ENCODE measurements at places on chromosomes 1 and 21.

DNA sequence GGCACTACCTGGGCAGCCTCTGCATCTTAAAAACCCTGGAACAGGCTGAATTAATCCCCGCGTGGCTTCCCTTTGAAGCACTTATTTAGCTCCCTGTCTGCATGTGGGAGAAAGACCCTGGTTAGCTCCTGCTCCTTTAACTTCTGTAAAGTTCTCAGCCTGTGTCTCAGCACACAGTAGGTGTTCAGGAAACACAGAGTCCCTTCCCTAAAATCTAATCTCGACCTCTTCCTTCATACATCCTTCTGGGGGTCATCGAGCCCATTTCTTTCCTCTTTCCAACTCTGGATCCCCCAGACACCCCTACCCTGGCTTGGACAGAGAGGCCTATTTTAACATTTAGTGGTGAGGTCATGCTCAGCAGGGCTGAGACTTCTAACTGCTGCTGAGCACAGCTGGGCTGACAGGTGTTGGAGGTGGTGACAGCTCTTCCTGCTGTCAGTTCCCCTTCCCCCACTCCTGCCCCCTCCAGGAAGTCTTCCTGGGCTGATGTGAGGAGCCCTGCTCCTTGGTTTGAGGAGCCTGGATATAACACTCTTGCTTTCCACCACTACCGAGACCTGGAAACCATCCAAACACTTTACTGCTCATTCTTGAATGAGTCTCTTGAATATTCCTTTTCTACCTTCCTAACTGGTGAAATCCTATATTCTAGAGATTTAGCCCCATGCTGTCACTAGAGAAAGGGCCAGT lies 5.3 kb downstream of the E2F2 start:
- DNase-seq = no peak

DNA sequence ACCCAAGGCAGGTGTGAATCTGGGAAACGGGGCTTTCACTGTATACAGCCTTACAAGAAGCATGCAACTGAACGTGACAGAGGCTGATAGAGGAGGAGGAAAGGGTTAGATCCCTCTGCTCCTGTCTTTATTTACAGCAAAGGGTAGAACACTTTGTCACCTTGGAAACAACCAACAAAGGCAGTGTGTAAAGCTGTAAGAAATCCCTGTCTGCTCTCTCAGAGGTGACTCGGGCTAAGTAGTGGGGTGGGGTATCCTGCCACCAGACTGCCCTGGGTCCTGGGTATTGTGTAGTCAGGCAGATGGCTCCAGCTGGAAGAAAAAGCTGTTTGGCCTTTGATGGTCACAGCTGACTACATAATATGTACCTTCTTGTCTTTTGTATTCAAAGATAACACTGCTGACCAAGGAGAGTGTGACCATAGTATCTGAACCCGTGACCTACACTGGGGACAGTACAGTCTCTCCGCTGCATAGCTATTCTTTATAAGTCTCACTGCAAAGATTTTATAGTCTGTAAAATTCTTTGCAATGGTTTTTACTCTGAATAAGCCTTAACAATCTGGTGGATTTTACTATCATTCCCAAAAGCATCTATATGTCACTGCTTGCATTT lies 22.1 kb upstream of the POU2F1 start:
- DNase-seq = no peak

- peak; percentile 58 for DNase-seq
Measured at GRCh38 chr1:224922404-224923164, 6.9 kb upstream of the DNAH14 start.

DNA sequence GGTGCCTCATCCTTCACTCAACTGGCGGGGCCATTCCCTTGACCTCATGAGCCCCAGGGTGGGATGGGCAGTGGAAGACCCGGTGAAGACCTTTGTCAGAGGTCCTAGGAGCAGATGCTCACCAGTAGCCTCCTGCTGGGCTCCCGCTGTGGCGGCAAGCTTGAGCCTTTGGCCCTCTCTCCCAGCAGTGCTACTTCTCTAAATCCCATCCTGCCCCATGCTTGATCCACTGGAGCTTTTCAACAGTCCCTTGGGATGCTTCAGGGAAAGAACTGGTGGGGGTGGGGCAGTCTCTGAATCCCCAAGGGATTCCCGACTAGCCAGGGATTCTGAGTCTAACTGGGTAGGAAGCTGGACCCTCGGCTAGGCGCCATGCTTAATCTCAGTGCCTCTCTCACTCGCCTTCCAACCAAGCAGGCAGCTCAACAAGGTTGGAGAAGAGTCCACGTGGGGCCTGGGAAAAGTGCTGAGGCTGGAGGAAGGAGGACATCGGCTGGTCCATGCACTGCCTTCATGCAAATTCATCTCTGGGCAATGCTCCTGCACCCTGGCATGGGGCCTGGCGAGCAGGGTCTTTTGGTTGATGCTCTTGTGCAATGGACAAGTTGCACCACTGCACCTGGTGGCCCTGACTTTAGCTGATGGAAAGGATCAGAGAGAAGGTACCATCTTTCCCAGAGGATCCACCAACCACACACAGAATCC lies 190.3 kb downstream of the GRIK3 start:
- DNase-seq = no peak

- no peak for DNase-seq
Measured at GRCh38 chr1:71147637-71148360, 67.0 kb upstream of the ZRANB2 start.

- DNase-seq = no peak
Measured at GRCh38 chr1:145719230-145720079, at the start of gene CD160. Gene CD160, plus strand, starts transcription at chr1:145719499. Its CDS starts 8,829 bp downstream, at chr1:145728328.

- peak; percentile 18 for DNase-seq
Measured at GRCh38 chr21:26199456-26199855, 28.9 kb upstream of the APP start.

GRCh38 chr1:113511269-113511668 lies 121.0 kb downstream of the MAGI3 start:
- no peak for DNase-seq

Data from fibroblast of pulmonary artery (primary cell).